ENCODE measurements at places on chromosomes 7 and 10.

GRCh38 chr10:4825868-4826791 is at the start of gene AKR1E2:
TSS of gene AKR1E2 (plus strand) at chr10:4826207. CDS start at chr10:4826325, 118 bp downstream.
- DNase-seq = peak; percentile 95

DNA sequence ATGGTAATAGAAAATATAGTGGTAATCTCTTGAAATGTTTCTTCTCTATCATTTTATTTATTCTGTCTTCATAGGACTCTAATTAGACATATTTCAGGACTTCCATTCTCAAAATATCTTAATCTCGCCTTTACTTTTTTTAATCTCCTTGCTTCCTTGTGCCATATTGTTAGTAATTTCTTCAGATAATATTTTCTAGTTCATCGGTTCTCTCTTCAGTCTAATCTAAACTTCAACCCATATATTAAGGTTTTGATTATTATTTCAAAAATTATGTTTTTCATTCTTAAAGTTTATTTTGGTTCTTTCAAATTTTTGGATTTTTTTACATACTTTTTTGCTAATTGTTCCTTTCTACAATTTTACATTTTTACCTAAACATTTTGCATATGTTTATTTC is 237.9 kb upstream of the DGKB start:
- no peak for DNase-seq

GRCh38 chr7:17061443-17061842 is 179.7 kb upstream of the AGR3 start:
- no peak for DNase-seq

DNA sequence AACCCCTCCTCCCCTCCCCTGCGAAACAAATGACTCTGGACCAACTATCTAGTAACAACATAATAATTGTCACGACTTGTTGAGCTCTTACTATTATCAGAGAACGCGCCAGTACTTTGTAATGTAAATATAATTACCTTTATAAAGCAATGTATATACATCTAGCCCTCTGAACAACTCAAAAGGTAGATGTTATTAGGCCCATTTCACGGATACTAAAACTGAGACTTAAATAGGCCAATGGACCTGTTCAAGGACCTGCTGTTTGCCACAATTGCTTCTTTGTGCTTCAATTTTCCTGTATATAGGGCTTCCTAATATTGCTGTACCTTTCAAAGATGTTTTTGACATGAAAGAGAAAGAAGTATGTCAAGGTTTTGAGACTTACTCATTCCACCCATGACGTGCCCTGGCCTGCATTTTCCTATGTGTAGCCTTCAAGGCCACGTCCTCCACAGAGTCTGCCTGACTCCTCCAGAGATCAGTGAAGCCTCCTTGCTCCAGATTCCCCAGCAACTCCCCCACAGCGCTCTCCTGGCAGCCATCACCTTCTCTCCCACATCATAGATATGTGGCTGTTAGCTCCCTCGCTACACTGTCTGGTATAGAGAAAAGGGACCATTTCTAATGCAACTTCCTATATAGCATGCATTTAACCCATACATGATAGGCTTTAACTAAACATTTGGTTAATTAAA is 156.6 kb downstream of the SKIDA1 start:
- no peak for DNase-seq

DNA sequence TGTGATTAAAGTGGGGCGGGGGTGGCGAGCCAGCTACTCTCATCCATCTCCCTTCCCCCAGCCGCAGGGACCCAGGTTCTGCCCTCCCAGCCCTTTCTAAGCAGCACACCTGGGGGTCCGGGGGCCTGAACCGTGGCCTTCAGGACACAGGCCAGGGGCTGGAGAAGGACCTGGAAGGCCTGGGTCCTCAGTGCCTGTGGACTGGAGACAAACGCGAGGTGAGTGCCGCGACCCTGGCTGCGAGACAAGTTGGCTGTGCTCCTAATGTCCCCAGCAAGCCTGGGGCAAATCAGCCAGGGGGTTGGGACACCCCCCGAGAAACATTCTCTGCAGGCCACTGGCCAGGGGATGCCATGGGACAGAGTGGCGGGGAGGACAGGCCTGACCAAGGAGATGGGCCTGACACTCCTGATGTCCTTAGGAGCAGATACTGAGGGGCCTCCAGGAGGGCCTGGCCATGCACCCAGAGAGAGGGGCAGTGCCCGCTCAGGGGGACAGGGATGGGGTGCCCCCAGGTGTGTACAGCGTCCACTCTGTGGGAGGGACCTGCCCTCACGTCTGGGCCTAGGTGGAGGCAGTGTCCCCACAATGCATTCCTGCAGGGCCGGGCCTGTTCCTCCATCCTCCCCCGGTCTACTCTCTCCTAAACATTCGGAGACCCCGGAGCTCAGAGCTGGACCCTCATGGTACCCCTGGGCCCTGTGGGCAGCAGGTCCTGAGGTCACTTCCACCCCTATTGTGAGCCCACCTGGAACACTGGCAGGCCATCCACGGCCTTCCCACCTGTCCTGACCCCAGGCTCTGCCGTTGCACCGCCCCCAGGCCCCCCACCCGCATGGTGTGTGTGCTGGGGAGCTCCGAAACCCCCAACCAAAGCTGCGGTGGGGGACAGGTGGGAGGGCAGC is 13.1 kb downstream of the BRAT1 start:
- no peak for DNase-seq

DNA sequence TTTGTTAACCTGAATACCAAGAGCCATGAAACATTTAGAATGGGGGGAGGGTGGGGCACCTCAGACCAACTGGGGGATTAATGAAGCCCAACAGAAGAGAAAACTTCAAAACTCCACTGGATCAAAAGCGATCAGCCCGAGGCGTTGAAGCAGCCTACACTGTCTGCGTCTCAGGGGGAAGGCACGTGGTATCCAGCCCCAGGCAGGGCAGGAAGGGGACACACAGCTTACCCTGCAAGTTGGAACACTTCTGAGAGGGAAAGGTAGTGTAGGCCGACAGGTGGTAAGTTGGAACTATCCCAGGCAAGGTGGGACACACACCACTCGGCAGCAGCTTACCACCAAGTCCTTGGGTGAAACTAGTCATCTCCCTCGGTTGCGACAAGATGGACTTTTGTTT is 102.9 kb downstream of the TAX1BP1 start:
- no peak for DNase-seq

DNA sequence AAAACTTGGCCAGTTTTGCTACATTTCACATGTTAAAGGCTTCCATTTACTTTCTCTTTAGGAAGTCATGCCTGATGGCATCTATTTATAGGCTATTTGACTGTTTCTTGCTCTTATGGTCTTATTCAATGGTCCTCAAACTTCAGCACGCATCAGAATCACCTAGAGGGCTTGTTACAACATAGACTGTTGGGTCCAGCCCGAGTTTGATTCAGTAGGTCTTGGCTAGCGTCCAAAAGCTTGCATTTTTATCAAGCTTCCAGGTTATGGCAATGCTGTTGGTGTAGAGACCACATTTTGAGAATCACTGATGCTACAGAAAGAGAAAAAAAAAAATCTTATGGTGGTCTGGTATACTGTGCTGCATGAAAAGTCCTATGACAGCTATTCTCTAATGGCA is 51.9 kb downstream of the MTPN start:
- no peak for DNase-seq

DNA sequence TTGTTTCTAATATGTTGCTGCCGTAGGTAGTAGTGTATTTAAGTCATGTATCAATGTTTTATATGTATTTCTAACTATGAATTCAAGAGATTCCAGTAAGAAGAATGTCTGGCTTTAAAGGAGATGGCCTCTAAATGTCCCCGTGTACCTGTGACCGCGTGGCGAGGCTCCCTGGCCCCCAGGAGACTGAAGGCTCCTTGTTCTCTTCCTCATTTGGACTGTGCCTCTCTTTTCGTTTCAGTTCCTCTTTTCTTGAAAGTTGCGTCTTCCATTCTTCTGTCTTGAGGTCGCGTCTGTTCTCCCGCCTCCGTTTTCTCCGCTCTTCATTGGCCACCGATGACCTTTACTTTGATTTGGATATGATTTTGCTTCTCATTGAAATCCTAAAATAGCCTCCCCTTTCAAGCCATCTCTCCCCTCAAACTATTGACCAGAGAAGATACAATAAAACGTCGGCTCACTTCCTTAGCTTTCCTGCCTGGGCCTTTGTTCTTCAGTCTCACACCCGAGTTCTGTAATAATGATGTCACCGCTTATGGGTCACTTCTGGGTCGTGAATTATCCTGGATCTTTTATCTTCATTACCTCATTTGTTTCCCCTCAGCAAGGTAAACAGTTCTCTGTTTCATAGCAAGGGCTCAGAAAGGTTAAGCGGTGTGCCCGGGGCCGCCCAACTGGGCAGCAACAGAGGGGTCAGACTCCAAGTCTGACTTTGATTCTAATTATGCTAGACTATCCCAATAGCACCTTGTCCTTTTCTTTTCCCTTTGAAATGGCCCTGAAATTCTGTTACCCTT is 28.7 kb downstream of the WIPI2 start:
- DNase-seq = no peak

- DNase-seq = no peak
These were observed 499.6 kb downstream of the MAGI2 start for GRCh38 chr7:78953726-78954363.

DNA sequence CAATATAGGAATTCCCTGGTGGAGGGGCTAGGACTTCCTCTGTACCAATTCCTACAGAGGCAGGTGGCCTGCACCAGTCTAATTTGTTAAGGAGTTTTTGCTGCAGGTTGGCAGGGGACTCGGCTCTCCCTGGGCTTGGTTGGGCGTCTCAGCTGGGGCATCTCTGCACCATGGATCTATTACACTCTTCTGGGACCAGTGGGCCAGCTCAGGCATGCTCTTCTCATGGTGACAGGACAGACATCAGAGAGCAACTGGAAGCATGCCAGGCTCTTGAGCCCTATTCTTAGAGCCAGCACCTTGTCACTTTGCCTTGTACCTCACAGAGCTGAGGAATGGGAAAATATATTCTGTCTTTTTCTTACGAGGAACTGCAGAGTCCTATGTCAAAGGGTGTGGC is 74.6 kb downstream of the SH2D4B start:
- no peak for DNase-seq

DNA sequence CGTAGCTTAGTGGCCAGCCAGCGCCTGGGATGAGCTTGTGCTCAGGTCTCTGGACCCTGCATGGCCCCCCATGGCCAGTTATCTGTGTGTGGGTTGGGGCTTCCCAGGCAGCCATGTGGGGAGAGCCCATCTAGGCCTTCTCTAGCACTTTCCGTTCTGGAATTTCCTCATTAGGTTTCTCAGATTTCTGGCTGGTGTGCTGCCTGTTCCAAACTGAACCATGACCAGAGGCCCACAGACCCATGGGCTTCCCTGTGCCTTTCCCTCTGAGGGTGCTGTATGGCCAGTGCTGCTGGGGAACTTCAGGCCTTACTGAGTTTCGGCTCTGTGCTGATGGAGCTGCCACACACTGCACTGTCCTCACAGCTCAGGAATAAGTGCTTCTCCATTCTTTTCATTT is 50.2 kb downstream of the SHH start:
- DNase-seq = no peak

- DNase-seq = no peak
These were observed 62.7 kb upstream of the NFKB2 start for GRCh38 chr10:102332772-102333171.

GRCh38 chr7:10889266-10889898 is 84.3 kb upstream of the PHF14 start:
- peak; percentile 81 for DNase-seq

- DNase-seq = no peak
These were observed 101.2 kb downstream of the GRB10 start for GRCh38 chr7:50681432-50682045.

DNA sequence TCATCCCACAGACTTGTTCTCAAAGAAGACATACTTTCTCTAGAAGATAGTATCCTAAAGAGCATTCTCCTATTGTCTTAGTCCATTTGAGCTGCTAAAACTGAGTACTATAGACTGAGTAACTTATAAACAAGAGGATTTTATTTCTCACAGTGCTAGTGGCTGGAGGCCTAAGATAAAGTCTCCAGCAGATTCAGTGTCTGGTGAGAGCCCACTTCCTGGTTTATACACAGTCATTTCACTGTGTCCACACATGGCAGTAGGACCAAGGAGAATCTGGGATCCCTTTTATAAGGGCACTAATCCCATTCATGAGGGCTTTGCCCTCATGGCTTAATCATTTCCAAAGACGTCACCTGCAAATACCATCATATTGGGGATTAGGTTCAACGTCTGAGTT is 68.7 kb downstream of the LRRC17 start:
- no peak for DNase-seq

DNA sequence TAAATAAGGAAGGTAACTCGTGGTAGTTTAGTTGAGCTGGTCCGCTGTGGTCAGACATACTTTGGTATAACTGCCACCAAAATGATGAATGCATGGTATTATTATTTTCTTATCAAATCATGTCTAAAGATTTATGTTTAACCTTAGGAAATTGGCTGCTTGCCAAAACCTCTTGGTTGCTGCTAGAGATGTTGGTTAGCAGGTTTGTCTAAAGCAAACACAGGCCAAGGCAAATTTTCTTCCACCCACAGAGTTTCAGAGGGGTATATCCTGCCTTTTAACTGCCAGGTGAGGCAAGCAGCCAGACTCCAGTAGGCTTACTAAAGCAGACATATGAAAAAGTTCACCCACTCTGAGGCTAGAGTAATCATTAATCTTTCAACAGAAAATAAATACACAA is 101.4 kb downstream of the SEMA3E start:
- DNase-seq = peak; percentile 4

- DNase-seq = no peak
These were observed 70.3 kb upstream of the RSU1 start for GRCh38 chr10:16887565-16887964.

- no peak for DNase-seq
These were observed 33.4 kb upstream of the DLG5 start for GRCh38 chr10:77959887-77960455.

DNA sequence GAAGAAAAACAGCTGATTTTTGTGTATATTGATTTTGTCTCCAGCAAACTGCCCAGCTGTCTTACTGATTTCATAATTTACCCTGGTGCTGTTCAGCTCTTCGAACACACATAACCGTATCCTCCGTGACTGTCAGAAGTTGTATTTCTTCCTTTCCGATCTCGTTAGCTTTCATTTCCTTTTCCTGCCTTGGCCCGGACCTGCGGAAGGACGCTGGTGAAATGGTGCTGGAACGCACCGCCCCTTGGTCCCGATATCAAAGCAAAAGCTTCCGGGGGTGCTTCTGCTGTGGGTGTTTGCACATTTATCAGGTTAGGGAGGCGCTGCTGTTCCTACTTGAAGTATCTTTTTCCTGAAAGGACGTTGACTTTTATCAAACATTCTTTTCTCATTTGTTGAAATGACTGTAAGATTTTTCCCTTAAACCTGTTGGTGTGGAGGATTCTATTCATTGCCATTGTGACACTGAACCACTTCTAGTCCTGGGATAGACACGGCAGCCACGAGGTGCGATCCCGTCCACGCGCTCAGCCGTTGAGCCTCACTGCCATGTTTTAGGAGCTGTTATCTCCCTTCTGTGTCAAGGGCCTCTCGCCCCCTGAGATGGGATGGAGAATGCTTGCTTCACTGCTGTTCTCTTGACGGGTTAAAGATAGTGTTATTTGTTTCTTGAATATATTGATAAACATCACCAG is 72.6 kb downstream of the FOXL3 start:
- DNase-seq = peak; percentile 53

GRCh38 chr10:101000127-101000914 is 713 bp downstream of the LZTS2 start:
- peak; percentile 54 for DNase-seq

DNA sequence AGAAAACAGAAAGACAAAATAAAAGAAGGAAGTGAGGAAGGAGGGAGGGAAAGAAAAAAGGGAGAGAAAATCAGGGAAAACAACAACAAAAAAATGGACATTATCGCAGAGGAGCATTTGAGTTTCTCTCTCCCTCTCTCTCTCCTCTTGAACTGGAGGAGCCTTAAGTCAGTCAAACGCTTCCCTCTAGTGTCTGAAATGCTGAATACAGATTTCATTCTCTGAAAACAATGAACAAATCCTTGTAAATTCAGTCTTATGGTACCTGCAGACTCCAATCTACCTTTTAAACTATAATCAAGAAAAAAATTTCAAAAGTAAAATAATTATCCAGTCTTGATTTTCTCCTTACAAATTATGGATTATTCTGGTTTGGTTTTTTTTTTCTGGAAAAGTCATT is 89.2 kb upstream of the PFKP start:
- peak; percentile 78 for DNase-seq

All from GM03348 (cell line).